ENCODE measurements at places on chromosomes 2 and 18.

DNA sequence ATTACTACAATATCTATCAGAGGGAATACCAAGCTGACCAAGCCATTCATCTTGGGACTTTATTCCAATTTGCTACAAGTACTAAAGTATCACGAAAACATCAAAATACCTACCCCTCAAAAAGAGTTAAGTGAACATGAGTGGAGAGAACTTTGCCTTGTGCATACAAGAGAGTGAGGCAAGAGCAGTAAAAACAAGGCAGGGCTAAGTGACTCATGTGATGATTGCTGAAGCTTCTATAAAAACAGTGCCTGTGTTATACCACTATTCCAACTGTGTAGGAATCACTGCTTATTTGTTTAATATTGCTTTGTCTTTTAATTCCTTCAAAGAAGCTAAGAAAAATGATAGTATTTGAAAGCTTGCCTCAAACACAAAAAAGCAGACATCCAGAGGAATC lies 61.2 kb downstream of the FARSB start:
- DNase-seq = no peak

GRCh38 chr2:237390235-237390634 lies 23.7 kb downstream of the COL6A3 start:
- DNase-seq = no peak

GRCh38 chr2:98505971-98506664 lies 61.5 kb downstream of the INPP4A start:
- DNase-seq = no peak

- DNase-seq = no peak
These were observed 240.7 kb downstream of the NRXN1 start for GRCh38 chr2:50791271-50791670.

- no peak for DNase-seq
These were observed 127.5 kb upstream of the TNP1 start for GRCh38 chr2:216987252-216987821.

- no peak for DNase-seq
These were observed 6.7 kb upstream of the QPCT start for GRCh38 chr2:37337620-37338280.

DNA sequence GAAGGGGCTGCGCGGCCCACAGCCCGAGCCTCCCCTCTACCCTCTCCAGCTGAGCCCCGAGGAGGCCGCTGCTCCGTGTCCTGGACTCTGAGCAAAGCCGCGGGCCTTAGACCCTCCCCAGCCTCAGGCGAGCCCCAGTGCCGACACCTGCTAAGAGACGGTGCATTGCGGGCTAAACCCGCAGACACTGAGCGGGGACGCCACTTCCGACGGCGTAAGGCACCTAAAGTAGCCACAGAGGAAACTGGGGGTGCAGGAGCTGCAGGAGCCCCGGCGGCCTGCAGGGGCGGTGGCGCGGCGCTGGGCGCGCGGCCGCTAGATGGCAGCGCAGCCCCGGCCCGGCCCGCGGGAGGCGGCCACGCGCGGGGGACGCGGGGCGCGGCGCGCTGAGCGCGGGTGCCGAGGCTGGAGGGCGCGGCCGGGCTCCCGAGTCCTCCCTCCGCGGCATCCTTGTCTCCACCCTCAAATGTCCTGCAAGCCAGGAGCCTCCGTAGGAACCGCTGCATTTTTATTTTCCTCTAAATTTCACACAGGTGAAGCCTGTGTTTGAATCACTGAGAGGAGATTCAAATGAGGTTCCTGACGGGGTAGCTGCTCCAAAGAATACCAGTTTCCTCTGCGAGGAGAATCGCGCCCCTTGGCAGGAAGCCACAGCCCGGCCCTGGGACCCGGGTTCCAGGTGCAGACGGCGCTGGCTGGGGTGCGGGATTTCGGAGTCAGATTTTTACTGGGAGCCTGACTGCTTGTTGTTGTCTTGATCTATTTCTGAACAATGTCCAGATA lies 650.5 kb downstream of the GALR1 start:
- peak; percentile 59 for DNase-seq

DNA sequence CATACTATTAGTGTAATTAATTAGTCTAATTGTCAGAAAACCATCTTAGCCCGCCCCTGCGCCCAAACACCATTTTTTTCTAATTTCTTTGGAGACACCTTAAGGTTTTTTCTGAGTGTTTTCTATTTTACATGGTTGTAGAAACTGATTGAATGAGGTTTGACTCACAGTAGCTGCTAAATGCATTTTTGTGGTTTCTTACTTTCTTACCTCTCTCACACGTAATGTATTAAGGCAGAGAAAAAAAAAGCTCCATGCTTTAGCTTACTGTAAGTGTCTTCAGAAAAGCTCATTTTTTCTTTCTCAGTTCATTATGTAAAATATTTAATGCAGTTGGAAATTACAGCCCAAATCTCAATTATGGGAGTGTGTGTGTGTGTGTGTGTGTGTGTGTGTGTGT lies 548.5 kb upstream of the LRRTM4 start:
- DNase-seq = no peak

GRCh38 chr18:77102259-77103040 lies 30.1 kb downstream of the MBP start:
- no peak for DNase-seq

DNA sequence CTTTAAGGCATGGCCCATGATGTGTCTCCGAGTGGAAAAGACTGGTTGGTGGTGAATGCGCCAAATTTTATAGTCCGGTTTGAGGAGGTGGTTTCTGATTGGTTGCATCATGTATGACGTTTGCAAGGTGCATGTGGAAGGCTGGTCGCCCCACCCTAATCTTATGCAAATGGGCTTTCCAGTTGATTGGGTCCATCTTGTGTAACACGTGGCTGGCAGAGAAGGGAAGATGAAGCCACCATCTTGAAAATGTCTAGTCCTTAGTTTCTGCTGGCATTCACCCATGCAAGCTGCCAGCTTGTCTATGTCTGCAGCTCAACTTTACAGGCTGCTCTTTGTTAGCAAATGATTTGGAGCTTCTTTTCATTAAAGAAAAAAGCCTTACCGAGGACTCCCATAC lies 132.2 kb downstream of the PIK3C3 start:
- DNase-seq = no peak

DNA sequence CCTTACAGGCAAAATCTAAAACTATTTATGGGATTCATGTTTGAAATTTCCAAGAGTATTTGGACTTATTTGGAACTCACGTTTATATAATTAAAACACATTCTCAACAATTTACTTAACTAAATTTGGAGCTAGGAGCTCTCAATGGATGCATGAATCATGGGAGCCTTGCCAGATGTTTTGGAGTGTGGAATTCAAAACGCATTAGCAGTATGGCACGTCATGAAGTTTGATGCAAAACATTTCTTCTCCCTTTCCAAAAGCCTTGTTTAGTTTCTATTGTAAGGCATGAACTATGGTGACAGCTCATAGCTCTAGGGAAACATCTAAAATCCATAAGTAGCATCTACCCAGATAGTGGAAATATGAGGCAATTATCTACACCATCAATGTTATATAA lies 701.6 kb downstream of the SATB2 start:
- no peak for DNase-seq

DNA sequence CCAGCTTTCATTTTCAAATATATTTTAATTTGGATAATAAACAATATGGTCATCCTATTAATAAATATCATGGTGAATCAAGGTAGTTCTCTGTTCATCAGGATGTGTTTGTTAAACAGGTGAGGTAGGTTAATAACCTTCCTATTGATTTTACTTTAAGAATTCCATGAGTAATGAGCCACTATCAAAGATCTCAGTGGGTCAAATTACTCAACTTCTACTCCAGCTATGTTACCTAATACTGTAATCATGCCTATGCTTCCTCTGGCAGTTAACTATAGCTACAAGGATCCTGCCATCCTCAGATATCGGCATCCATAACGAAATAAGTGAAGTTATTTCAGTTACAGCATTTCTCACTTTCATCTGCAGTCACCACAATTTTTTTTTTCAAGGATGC lies 289.6 kb upstream of the SLC8A1 start:
- no peak for DNase-seq

DNA sequence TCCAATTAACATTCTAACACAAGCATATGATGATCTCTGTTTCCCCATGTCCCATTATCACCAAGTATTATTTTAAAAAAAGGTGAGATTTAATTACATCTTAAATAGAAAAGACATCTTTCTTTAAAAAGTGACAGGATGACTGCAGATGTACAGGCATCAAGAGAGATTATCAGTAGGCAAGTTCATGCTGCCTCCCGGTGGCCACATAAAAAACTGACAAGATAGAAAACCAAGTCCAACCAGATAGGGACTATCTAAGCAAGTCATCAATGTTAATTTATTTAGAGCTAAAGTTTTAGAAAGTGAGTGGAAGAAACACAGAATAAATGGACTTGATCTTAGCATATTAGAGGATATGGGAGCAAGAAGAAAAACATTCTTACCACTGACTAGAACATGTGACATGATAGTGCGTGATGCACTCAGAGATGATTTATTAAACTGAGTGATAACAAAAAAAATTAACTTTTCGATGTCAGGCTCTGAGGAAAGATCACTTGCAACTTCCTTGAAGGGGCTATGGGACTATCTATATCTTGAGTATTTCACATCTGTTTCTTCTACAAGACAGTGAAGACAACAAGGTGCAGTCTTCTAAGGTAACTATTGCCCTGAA lies 5.4 kb upstream of the TDRD15 start:
- no peak for DNase-seq

DNA sequence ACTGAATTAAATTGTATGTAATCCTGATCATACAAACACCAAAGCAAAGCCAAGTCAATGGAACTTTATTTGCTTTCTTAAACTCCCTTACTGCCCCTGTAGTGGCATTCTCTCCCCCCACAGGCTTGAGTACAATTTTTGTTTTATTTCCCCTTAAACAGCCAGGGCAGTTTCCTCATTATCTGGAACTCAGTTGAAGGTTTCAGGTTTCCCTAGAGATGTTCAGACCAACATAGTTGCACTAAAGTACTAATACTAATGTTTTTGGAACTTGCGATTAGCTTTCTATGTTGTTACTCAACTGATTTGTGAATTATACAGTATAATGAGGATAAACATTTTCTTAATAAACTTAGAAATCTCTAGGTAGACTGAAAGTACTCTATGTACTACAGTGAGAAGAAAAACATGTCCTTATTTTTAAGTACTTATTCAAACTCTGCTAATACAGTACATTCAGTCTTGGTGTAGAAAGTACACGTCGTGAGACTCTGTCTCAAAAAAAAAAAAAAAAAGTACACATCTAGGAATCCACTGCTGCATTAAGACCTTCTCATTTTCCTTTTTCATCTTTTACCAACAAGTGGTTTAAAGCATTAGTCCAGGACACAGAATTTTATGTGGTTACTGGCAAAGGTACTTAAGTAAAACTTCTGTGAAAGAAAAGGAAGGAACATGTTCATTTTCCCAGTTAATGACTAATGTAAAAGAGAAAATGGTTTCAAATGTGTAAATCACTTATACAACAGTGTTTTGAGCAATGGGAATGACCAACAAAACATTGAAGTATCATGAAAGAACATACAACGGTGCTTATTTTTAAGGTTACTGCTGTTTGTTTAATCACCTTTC lies 209.5 kb upstream of the SMAD7 start:
- no peak for DNase-seq

DNA sequence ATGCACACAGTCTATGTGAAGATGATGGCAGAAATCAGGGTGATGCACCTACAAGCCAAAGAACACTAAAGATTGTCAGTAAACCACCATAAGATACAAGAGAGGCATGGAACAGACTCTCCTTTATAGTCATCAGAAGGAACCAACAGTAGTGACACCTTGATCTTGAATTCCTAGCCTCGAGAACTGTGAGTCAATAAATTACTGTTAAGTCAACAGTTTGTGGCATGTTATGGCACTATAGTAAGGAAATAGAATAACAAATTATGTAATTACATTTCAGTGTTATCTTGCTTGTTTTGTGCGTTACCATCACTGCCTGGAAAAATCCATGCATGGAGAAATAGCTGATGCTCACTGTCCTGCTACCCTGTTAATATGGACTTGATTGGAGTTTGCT lies 110.2 kb upstream of the LRP1B start:
- no peak for DNase-seq

GRCh38 chr18:66344227-66344626 lies 259.7 kb downstream of the CDH19 start:
- DNase-seq = no peak

GRCh38 chr2:177783091-177783490 lies 289.5 kb downstream of the PDE11A start:
- no peak for DNase-seq

DNA sequence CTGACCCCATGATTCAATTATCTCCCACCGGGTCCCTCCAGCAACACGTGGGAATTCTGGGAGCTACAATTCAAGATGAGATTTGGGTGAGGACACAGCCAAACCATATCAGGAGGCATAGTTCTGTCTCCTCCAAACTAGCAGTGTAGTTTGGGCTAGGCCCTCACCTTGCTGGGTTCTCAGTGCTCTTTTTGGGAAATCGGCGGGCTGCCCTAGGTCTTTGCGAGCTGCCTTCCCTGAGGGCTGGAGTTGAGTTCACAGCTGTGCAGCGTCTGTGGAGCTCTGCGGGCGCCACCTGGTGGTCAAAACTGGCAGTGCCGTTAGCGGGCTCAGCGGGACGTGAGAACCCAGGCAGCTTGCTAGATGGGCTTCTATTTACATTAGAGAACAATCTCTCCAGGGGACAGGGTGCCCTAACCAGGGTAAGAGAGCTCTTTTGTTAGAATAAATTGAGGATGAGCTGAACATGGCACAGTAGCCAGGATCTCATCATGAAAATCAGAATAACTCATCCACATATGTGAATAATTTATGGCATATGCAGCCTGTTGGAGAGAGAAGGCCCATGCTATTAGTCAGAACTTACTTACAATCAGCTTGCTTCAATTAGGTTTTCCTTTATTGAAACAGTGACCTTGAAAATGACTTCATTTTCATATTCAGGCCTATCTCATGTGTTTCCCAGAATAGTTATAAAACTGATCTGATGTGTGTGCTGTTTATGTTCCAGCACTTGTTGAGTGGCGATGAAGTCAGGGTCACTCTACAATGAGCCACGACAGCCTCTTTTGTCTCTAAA lies 27.4 kb upstream of the YES1 start:
- peak; percentile 90 for DNase-seq

- no peak for DNase-seq
These were observed 78.8 kb downstream of the HNRNPLL start for GRCh38 chr2:38523728-38524437.
